CD4-positive, alpha-beta T cell treated with Interleukin-12 subunit alpha and Interleukin-12 subunit beta, for 1 hour (primary cell): ENCODE measurements at places on chromosomes 11 and 22.

GRCh38 chr11:61838921-61839320 lies 10.8 kb downstream of the FADS2 start:
- DNase-seq, result no peak

- DNase-seq, result no peak
These were observed 63.9 kb downstream of the SYN3 start for GRCh38 chr22:32994041-32994830.

GRCh38 chr11:63099555-63099954 lies 44.5 kb downstream of the SLC22A24 start:
- no peak for DNase-seq

DNA sequence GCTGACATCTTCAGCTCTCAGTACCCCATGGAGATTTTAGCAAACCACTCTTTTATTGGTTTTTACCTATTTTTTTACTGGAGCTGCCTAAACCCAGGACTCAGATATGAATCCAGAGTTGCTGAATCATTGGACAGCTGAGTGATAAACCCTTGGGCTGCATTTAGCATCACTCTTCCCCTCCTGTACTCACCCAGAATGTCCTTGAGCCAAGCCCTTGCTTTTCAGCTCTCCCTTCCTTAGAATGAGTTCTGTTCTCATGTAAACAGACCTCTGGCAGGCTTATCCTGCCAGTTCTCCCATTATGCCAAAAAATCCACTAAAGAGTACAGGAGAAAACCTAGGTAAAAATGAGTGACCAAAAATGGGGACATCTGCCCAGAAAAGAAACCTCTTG lies 200.1 kb upstream of the POU2AF2 start:
- no peak for DNase-seq

- no peak for DNase-seq
These were observed 8.2 kb upstream of the USP2 start for GRCh38 chr11:119389611-119390254.

DNA sequence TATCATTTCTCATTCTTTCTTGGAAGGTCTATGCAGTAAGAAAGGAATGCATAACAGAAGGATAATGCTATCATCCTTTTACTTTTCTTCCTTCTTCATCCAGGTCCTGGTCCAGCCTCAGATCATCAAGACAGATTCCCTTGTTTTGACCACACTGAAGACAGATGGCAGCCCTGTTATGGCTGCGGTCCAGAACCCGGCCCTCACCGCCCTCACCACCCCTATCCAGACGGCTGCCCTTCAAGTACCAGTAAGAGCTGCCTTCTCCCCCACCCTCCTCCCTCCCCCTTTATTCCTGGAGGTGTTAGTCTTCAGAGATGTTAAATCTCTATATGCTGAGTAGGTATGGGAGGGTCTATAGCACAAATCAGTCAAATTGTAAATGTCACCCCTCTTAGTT lies 37.9 kb downstream of the SREBF2 start:
- no peak for DNase-seq

DNA sequence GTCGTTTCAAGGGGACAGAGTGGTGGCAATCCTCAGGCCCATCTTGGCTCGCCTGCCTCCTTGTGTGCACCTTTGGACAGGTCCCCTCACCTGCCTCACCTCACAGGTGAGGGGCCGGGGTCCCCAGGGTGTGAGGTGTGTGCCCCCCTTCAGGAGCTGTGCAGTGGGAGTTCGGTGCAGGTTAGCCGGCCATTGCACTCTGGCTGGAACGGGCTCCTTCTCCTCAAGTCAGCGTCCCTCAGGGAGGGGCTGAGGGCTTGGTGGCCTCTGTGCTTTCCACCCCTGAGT lies 269.1 kb downstream of the TBC1D22A start:
- no peak for DNase-seq

- DNase-seq, result no peak
These were observed 17.4 kb upstream of the CLMP start for GRCh38 chr11:123212406-123212805.

- no peak for DNase-seq
These were observed 3.6 kb upstream of the OR51L1 start for GRCh38 chr11:4991060-4991459.

DNA sequence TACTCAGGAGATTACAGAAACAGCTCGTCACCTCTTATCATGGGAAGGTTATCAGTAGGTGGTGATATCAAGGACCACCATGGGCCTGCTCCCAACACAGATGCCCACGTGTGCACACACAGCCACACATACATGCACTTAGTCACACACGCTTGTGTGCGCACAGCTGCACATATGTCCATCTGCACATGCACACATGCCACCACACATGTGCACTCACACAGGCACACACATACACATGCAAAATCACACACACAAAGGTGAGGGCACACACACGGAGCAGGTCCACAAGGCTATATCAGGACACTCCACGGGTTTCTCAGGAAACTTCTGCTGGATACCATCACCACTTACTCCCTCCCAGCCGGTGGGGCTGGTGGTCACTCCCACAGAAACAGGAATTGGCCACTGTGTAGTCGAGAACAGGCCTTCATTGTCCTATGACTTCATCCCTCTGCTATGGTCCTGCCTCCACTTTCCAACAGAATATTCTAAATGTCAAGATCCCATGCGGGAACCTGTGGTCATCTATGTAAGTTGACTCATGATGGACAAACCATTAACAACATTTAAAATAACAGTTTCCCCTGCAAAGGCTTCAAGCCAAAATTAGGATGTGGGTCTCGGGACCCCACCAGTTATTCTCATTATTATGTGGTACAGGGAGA lies 2.2 kb downstream of the C11orf24 start:
- DNase-seq, result no peak

DNA sequence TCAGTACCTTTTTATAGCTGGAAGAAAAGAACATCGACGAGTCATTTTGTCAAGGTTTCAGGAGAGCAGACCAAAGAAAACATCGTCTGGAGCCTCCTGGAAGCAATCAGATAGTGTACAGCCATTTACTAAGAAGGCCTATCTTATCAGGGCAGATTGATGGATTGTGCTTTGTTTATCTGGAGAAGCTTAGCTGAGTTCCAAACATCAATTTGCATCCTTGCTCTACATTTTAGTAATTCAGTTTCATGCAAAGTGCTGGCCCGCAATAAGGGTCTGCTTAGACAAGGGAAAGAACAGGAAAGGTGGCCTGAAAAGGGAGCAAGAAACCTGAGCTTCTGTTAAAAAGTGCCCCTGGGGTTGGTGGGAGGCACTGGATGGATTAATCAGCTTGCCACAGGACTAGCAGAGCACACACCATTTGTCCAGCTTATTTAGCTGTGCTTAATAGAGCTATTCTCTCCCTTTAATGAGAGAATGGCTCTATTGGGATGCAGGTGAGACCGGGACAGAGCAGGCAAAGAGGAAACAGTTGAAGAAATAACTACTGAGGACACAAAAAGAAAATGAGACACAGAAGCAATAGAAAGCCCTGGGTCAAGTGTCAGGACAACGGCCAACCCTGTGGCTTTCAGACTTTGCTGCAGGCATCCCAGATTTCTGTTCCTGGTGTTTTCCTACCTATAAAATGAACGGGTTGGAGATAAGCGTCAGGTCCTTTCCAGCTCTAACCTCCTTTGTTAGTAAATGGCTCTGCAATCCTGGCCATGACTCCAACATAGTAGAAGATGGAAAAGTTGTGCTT lies 122.1 kb upstream of the TTC12 start:
- DNase-seq, result no peak

DNA sequence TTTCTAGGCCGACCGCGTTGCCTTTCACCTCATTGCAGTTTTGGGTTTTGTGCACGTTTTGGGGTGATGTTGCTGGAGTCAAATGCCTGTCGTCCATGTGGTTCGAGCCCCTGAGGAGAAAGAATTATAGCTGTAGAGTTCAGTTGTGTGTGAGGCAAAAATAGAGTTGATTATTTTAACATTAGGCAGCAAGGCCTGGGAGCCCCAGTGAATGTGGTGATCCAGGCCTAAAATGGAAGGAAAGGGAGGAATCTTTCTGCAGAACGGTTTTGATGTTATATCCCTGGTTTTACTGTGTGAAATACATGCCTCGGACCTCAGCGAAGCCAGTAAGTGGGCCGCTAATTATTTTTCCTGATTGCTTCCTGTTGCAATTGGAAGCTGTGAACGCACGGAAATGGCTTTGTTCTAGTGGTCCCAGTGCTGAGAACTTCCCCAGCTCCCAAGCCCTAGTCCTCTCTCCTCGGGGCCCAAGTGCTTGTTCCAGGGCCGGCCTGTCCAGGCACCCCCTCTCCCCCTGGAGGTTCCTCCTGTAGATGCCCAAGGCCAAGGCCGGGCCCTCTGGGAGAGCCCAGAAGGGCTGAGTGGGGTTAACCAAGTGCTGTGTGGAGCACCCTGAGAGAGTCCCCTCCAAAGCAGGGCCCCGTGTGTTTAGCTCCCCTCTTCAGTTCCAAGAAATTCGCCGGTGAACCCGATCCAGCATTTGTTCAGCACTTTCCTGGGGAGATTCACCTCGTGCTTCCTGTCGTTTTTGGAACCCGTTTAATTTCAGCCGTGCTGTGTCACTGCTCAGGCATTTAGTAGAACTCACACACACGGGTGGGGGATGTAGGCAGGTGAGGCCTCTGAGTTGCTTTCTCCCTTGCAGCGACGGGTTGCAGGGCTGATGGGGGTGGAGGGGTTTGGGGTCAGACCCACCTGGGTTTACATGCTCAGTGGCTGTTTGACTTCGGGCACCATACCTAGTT lies 2.1 kb downstream of the LRP5 start:
- no peak for DNase-seq

GRCh38 chr11:10164621-10165020 lies 129.4 kb downstream of the SBF2 start:
- DNase-seq, result no peak
